ENCODE measurements at places on chromosomes 7 and 10. TPM values are rescaled to one million over a fixed set of nuclear protein-coding genes. Genes with fewer than 3 reads are reported as not detected.

The AQP1 gene
- total RNA-seq = 1.1 TPM

The SKAP2 gene
- total RNA-seq = 2.5 TPM

The NEUROD6 gene
- not detected for total RNA-seq

The ITPRID1 gene
- total RNA-seq = 1.4 TPM

The PON1 gene
- total RNA-seq = 0.26 TPM

DNA sequence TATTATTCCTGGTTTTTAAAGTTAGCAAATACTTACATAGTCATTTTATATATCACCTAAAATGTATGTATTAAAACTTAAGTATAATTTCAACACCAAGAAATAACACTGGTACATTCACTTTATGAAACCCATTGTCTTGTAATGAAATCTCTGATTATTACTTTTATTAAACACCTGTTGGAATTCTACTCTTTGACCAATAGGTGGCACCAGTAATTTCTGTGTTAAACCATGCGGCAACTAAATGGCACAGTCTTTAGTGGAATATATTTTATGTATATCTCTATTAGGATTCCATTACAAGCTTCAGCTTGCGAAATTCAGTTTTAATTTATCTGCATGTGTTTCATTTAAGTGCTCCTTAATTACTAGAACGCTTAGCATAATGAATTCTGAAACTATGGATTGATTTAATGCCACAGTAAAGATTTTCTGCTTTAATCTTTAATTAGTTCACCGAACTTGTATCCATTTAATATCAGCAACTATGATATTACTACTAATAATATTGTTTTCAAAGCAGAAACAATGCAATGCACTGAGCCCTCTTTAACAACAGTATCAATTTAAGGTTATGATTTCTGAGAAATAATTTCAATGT, 181.3 kb downstream of the MAGI2 start:
- H3K4me1 ChIP-seq = peaks cover 5% of the 10 kb centered on the region
- no peaks in the 10 kb centered on the region for H3K36me3 ChIP-seq
- no peaks in the 10 kb centered on the region for H3K27me3 ChIP-seq

DNA sequence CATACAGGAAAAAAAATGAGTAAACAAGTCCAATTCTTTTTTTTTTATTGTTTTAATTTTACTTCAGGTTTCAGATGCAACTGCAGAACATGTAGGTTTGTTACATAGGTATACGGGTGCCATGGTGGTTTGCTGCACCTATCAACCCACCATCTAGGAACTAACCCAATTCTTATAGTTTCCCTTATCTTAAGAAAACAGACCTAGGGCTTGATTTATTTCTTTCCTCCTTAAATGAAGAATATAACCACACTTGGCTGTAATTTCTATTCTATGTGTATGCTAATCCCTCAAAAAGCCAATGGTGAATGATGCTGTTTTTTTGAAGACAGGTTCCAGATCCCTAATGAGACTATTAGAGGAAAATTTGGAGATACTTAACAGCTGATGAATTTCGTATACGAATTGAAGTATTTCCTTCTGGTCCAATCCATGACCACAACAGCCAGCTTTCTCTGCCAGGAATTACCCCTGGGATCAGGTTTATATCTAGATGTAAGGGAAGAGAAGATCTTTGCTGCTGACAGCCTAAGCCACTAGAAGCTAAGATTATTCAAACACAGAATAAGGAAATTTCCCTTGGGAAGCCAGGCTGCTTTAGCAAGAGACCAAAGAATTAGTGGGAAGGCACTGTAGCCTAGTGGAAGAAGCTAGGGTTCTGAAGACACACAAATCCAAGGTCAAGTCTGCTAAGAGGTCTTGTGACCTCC, 115.8 kb downstream of the INHBA start:
- H3K4me3 ChIP-seq = no peak overlapping the region
- H3K36me3 ChIP-seq = peaks cover 13% of the 10 kb centered on the region
- 0 out of 2 replicates have a peak, but pooled peaks cover 4% of the 10 kb centered on the region for H3K4me1 ChIP-seq
- no peak for DNase-seq
- H3K27me3 ChIP-seq = no peaks in the 10 kb centered on the region
- H3K27ac ChIP-seq = no peak overlapping the region

DNA sequence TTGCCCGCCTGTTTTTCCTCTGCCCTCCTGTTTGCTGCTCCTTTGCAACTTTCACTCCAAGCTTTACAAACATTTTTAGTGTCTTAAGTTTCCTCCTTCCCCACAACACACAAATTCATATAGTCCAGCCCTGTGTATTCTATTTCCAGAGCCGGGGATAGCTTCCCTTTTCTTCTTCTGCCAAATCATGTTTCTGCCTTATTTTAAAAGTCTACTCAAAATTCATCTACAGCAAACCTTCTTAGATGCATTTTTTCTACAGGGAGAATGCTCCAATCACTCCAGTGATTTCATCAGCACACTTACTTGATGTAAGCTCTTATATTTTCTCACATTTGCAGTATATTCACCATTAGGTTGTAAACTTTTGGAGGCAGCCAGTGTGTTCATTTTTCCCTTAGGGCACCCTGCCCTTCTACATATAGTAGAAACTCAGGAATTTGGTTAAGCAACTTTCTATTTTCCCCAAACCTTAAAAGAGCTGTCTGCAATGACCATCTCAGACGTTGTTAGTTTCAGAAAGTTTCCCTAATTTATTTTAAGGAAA, 12.4 kb upstream of the ACTA2 start:
- peaks cover 22% of the 10 kb centered on the region for H3K4me1 ChIP-seq
- H3K4me3 ChIP-seq = no peak overlapping the region
- H3K36me3 ChIP-seq = no peaks in the 10 kb centered on the region
- no peak for DNase-seq
- no peaks in the 10 kb centered on the region for H3K27me3 ChIP-seq

DNA sequence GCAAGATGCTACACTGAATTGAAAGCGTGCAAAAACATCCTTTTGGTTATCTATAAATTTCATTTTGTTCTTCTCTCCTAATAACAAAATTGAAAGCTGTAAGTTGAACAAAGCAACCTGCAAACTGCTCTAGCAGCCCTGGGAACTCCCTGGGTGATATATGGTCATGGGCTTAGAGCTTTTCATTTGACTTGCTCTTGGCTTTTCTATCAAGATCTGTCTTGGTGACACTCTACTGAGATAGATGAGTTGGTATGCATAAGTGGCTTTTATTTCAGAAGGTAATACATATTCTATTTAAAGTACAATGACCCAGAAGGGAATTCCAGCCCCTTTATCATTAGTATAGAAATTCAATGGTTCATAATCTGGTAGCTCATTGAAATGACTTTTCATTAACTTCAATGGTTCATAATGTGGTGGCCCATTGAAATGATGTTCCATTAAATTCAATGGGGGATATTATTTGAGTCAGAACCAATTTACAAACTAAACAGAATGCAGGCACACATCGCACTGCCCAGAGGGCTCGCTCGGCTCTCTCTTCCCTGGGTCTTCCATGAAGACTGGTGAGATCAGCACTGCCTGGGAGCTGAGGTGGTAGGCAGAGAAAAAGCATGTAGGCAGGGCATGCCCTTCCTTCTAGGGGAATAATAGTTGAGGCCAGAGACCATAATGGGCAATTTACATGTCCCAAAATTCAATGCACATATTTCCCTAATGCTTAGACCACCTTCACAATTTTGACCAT, 10.1 kb upstream of the KCNMA1 start:
- no peak for DNase-seq
- H3K36me3 ChIP-seq = peaks cover 12% of the 10 kb centered on the region
- H3K27ac ChIP-seq = no peak overlapping the region
- peaks cover 37% of the 10 kb centered on the region for H3K4me1 ChIP-seq
- peaks cover 3% of the 10 kb centered on the region for H3K27me3 ChIP-seq

DNA sequence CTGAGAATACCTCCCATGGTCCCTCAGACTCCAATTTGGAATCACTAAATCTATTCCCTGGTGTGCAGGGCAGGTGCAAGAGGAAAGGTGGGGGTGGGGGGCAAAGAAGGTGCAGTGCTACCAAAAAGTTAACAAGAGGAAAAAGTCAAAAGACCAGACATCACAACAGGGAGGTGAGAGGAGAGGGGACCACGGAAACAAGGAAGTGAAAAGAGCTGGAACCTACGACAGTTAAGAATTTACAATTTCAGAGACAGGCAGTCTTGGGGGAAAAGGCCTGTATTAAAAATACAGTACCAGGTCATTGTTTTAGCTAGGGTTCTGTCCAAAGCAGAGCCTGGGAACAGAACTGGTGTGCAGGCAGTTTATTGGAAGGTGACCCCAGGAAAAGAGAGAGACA, 14.6 kb downstream of the ITGB1 start:
- no peaks in the 10 kb centered on the region for H3K36me3 ChIP-seq
- H3K4me3 ChIP-seq = no peak overlapping the region
- peaks cover 80% of the 10 kb centered on the region for H3K4me1 ChIP-seq
- no peak for DNase-seq
- no peaks in the 10 kb centered on the region for H3K27me3 ChIP-seq

GRCh38 chr10:123512901-123513775, 153.0 kb upstream of the GPR26 start:
- H3K36me3 ChIP-seq = no peaks in the 10 kb centered on the region
- H3K4me3 ChIP-seq = no peak overlapping the region
- no peaks in the 10 kb centered on the region for H3K27me3 ChIP-seq
- DNase-seq = no peak
- H3K4me1 ChIP-seq = peaks cover 30% of the 10 kb centered on the region

DNA sequence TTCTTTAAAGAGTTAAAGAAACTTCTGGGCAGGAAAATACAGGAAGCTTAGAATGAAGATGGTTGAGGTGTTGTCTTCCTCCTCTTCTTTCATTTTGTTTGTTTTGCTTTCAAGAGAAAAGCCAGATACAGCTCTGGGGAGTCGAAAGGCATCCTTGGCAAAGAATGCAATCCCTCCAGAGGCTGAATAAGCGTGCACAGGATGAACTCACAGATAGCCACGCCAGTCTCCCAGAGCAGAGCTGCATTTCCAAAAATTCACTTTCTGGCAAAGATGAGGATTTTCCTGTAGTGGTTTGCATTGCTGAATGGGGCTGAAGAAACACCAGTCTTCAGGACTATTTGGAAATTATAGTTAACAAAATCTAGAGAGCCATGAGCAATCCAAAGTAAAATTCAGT, 336.4 kb downstream of the NRG3 start:
- peaks cover 14% of the 10 kb centered on the region for H3K4me1 ChIP-seq
- no peaks in the 10 kb centered on the region for H3K36me3 ChIP-seq
- H3K27ac ChIP-seq = no peak overlapping the region
- no peak for DNase-seq

DNA sequence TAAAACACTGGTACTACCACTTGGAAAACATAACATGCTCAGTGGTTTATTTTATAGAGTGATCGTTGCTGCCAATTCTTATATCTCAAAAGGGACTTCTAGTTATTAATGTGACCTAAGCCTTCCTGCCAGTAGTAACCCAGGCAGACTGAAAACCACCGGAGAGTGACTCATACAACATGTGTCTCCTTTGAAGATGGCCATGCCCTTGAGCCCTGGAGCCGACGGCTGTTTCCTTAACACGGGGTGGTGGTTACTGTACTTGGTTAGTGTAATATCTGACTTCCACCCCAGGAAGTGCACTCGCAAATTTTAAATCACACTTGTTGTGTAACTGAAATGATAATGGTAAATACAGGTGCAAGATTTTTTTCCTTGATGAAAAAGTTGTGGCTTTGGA, 30.5 kb downstream of the JAKMIP3 start:
- H3K36me3 ChIP-seq = peaks cover 5% of the 10 kb centered on the region
- no peaks in the 10 kb centered on the region for H3K4me1 ChIP-seq
- H3K4me3 ChIP-seq = no peak overlapping the region

DNA sequence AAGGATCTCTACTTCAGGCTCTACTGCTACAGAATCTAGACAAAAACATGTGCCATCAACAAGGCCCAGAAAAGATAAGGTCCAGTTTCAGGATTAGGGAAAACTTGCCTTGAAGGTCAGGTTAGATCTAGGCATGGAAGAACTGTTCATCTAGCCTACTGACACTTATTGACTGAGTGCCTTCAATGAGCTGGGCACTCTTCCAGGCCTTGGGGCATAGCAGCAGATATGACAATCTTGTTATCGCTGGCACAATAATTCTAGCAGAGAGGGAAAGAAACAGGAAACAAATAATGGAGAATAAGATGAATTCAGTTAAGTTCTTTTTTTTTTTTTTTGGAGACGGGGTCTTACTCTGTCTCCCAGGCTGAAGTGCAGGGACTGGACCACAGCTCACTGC, 71.6 kb downstream of the ADCYAP1R1 start:
- no peak overlapping the region for H3K4me3 ChIP-seq
- H3K27ac ChIP-seq = no peak overlapping the region
- H3K36me3 ChIP-seq = no peaks in the 10 kb centered on the region
- DNase-seq = no peak
- peaks cover 7% of the 10 kb centered on the region for H3K27me3 ChIP-seq
- peaks cover 8% of the 10 kb centered on the region for H3K4me1 ChIP-seq

DNA sequence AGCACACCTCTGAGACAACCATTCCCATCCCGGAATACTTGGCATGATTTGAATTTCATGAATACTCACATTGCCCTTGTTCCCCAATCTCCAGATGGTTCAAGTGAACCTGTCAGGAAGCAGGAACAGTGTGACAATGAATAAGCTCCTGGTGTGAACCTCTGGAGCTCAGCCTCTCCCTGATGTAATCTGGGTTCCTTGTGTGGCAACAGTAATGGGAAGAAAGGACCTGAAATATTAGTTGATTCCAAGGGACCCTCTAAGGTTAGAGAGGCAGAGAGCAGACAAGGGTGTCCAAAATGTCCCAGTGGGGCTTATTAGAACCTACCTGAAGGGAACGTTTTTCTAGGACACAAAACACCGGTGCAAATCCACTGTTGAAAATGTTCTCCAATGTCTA, 8.5 kb downstream of the OR2A7 start:
- H3K27me3 ChIP-seq = no peaks in the 10 kb centered on the region
- peaks cover 14% of the 10 kb centered on the region for H3K4me1 ChIP-seq
- no peaks in the 10 kb centered on the region for H3K36me3 ChIP-seq

DNA sequence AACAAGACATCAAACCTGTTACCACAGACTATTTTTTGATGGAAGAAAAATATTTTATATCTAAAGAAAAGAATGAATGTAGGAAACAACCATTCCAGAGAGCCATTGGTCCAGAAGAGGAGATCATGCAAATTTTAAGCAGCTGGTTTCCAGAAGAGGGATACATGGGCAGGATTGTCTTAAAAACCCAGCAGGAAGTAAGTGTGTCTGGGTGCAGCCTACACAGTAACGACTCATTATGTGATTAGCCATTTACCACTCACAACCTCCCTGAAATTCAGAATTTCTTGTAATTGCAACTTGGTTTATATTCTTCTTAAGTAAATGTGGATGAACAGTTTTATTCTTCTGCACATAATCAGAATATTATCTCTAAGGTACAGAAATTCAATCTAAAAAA, 46.2 kb downstream of the NOC3L start:
- no peak overlapping the region for H3K4me3 ChIP-seq
- H3K27ac ChIP-seq = no peak overlapping the region
- no peaks in the 10 kb centered on the region for H3K4me1 ChIP-seq

GRCh38 chr10:3271354-3272115, 99.0 kb upstream of the PITRM1 start:
- H3K27ac ChIP-seq = peak overlapping the region; percentile 24
- H3K36me3 ChIP-seq = no peaks in the 10 kb centered on the region
- no peak for DNase-seq
- no peak overlapping the region for H3K4me3 ChIP-seq

DNA sequence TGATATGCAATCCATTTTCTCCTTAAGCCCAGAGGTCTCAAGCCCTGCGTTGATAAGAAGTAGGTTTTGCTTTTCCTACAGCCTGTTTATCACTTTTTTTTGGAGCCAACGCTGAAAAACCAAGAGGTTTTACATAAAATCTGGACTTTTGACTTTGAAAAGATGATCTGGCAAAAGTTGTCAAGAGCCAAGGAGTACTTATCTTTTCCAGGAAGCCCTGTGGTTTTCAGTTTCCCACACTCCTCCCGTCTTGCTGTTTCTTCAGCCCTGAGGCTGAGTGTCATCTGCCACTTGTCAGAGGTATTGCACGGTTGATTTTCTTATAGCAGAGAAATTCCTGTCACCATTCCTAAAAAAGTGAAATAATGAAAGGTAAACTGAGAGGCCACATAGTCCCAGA, 108.7 kb downstream of the TYW1 start:
- H3K27me3 ChIP-seq = no peaks in the 10 kb centered on the region
- H3K36me3 ChIP-seq = peaks cover 17% of the 10 kb centered on the region
